ENCODE measurements at places on chromosomes 4 and X.

DNA sequence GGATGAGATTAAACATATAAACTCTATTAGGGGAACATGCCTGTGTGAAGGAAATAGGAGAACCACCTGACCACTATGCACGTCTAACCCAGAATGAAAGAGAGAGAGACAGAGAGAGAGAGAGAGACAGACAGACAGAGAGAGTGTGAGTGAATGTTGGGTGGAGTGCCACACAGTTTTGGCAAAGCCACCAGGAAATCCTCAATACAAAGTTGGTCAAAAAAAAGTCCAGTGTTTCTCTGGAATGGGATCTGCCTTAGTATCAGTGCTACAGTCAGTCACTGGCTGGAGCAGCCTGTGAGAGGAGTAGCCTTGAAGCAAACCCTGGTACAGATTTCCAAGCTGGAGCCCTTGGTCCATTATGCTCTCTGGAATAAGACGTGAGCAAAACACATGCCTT lies 91.7 kb downstream of the GC start:
- peaks cover 1% of the 10 kb centered on the region for H3K27me3 ChIP-seq

DNA sequence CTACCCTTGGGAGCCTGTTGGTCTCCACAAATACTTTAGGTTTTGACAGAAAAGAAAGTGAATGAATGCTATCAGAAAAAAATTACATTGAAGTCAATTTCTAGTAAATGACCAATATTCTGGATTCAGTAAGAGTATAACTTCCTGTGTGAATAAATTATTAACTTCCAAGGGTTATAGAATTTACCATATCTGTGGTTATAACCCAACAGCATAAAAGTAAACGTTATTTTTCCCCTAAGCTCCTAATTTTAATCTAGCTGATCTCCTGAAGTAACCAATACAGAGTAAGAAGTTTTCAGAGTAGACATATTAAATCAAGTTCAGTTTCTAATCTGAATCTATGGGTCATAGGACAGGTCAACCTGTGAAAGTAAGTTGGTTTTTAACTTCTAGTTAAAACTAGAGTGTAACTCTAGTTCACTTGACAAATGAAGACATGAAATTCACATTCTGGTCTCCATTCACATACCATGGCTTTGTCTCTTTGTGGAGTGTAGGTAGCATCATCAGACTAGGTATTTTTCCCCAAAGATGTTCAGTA lies 22.8 kb downstream of the DTHD1 start:
- no peaks in the 10 kb centered on the region for H3K4me1 ChIP-seq
- H3K27me3 ChIP-seq, result peaks cover 2% of the 10 kb centered on the region
- DNase-seq, result no peak
- H3K27ac ChIP-seq, result no peak overlapping the region

DNA sequence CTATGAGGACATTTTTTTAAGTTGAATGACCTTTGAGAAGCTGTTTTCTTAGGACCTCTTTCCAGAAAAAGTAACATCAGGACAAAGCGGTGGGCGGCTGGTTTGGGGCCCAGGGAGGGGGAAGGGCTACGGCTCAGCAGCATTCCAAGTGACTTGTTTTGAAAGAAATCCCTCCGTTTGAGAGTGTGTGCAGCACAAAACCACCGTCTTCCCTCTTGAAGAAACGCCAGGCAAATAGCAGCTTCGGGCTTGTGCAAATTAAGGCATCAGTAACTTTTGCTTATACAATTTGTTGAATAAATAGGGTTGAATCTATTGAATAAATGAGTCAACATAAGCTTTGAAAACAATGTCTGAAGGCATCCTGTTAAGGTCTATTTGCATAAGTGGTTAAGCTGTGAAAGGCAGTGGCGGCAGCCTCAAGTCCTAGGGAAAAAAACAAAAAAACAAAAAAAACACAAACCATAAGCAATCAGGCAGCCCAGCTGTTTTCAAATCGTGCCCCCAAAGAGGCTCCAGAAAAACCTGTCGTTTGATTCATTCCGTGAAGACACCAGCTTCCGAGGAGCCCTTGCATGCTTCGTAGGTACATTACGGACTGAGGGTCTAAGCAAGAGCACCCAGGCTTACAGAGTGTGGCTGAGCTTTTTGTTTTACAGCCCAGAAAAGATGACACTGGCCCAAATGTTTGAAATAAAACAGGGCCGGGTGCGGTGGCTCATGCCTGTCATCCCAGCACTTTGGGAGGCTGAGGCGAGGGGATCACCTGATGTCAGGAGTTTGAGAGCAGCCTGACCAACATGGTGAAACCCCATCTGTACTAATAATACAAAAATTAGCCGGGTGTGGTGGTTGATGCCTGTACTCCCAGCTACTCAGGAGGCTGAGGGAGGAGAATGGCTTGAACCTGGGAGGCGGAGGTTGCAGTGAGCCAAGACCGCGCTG lies 103.7 kb downstream of the CRLF2 start:
- H3K4me3 ChIP-seq, result peak overlapping the region; percentile 15
- H3K27me3 ChIP-seq, result peaks cover 35% of the 10 kb centered on the region
- no peak for DNase-seq

- H3K27me3 ChIP-seq, result peaks cover 3% of the 10 kb centered on the region
- no peak overlapping the region for H3K27ac ChIP-seq
- peaks cover 19% of the 10 kb centered on the region for H3K4me1 ChIP-seq
- peak overlapping the region; percentile 28 for H3K4me3 ChIP-seq
- DNase-seq, result no peak
These were observed 56.3 kb upstream of the HPSE start for GRCh38 chr4:83390944-83391343.

- H3K4me1 ChIP-seq, result no peaks in the 10 kb centered on the region
- H3K27me3 ChIP-seq, result no peaks in the 10 kb centered on the region
- no peaks in the 10 kb centered on the region for H3K36me3 ChIP-seq
- H3K4me3 ChIP-seq, result no peak overlapping the region
- H3K27ac ChIP-seq, result no peak overlapping the region
- DNase-seq, result peak; percentile 47
These were observed 73.2 kb downstream of the HTRA3 start for GRCh38 chr4:8342651-8343261.

GRCh38 chr4:165201806-165202205 lies 5.6 kb upstream of the KLHL2 start:
- H3K27me3 ChIP-seq, result peaks cover 1% of the 10 kb centered on the region
- no peak overlapping the region for H3K27ac ChIP-seq
- DNase-seq, result no peak

DNA sequence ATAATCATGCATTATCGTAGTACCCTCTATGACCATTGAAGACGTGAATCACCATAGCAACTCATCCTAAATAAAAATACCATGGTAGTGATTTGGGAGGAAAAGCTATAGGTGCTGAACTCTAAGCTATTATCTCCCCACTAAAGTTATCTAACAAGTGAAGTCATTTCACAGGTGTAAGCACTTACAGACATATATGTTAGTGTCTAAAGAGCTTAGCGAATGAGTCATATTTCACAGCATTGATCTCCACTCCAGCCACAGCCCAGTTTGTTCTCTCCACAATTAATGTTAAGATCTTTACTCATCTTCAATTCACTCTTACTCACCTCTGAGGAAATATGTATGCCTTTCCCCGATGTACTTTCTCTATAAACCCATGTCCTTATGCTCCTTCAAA lies 57.0 kb downstream of the DCAF8L1 start:
- no peak overlapping the region for H3K4me3 ChIP-seq
- H3K27ac ChIP-seq, result no peak overlapping the region
- DNase-seq, result no peak
- H3K4me1 ChIP-seq, result peaks cover 3% of the 10 kb centered on the region
- H3K27me3 ChIP-seq, result no peaks in the 10 kb centered on the region

- no peaks in the 10 kb centered on the region for H3K27me3 ChIP-seq
- H3K27ac ChIP-seq, result no peak overlapping the region
- H3K4me1 ChIP-seq, result no peaks in the 10 kb centered on the region
These were observed 66.4 kb downstream of the DIPK2B start for GRCh38 chrX:45134315-45134731.

- no peak for DNase-seq
- peaks cover 1% of the 10 kb centered on the region for H3K36me3 ChIP-seq
- H3K4me3 ChIP-seq, result no peak overlapping the region
- peaks cover 30% of the 10 kb centered on the region for H3K4me1 ChIP-seq
- H3K27ac ChIP-seq, result no peak overlapping the region
These were observed 92.5 kb downstream of the FAM13A start for GRCh38 chr4:88964450-88964849.

- H3K4me3 ChIP-seq, result no peak overlapping the region
- H3K36me3 ChIP-seq, result no peaks in the 10 kb centered on the region
- no peak overlapping the region for H3K27ac ChIP-seq
- no peak for DNase-seq
These were observed 42.0 kb upstream of the PGRMC2 start for GRCh38 chr4:128329638-128330037.

DNA sequence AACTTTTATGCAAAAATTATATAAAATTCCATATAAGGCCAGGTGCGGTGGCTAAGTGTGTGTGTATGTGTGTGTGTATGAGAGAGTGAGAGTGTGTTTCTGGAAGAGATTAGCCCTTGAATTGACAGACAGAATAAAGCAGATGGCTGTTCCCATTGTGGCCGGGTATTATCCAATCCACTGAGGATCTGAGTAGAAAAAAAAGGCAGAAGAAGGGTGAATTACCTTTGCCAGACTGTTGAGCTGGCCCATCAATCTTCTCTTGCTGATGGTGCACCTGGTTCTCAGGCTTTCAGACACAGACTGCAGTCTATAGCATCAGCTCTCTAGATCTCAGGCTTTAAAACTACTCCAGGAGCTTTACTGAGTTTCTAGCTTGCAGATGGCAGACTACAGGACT lies 92.2 kb upstream of the SLIT2 start:
- no peak overlapping the region for H3K4me3 ChIP-seq
- H3K27me3 ChIP-seq, result no peaks in the 10 kb centered on the region
- H3K27ac ChIP-seq, result no peak overlapping the region

DNA sequence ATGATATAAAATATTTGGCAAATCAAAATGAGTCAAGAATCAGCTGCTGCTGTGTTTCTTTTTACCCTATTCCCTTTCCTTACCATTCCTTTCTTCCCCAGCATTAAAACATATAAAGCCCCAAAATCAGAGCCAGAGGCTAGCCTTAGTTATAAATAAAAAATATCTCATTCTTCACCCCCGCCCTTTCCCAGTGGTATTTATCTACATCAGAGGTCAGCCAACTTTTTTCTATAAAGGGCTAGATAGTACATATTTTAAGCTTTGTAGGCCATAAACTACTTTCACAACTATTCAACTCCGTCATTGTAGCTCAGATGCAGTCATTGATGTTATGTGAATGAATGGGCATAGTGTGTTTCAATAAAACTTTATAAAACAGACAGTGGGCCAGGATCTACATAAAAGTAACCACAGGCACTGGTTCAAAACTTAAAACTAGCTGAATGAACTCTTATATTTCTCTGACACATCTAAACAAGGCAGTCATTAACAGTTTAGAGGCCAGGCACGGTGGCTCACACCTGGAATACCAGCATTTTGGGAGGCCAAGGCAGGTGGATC lies 30.5 kb upstream of the TCEANC start:
- no peaks in the 10 kb centered on the region for H3K4me1 ChIP-seq
- no peak for DNase-seq
- H3K27me3 ChIP-seq, result peaks cover 2% of the 10 kb centered on the region
- no peaks in the 10 kb centered on the region for H3K36me3 ChIP-seq

DNA sequence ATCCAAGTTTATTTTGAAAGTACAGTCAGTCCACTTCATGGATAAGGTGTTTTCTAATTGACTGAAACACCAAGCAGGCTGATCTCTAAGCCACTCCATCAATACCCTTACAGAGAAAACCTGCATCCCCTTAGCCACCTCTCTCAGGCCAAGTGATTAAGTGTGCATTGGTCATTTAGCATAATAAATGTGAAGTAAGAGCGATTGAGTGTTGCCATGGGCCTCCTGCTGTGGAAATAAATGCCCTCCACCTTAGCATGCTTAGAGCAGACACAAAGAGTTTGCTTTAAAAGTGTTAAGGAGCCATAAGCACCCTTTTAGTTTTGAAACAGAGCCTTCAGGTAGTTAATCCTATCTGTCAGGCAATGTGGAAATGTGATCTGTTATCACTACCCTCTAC lies 386.5 kb downstream of the GPAT3 start:
- H3K36me3 ChIP-seq, result no peaks in the 10 kb centered on the region
- H3K4me1 ChIP-seq, result no peaks in the 10 kb centered on the region
- H3K27ac ChIP-seq, result no peak overlapping the region
- no peak for DNase-seq
- H3K4me3 ChIP-seq, result no peak overlapping the region

GRCh38 chr4:87031920-87032319 lies 97.1 kb downstream of the AFF1 start:
- no peaks in the 10 kb centered on the region for H3K36me3 ChIP-seq
- peaks cover 30% of the 10 kb centered on the region for H3K4me1 ChIP-seq
- no peak overlapping the region for H3K27ac ChIP-seq
- peaks cover 2% of the 10 kb centered on the region for H3K27me3 ChIP-seq
- no peak overlapping the region for H3K4me3 ChIP-seq

GRCh38 chr4:106109929-106110328 lies 206.1 kb downstream of the TBCK start:
- no peaks in the 10 kb centered on the region for H3K4me1 ChIP-seq
- DNase-seq, result no peak
- peaks cover 86% of the 10 kb centered on the region for H3K36me3 ChIP-seq
- no peak overlapping the region for H3K27ac ChIP-seq

GRCh38 chr4:151931563-151931962 lies 170.8 kb upstream of the GATB start:
- H3K4me1 ChIP-seq, result peaks cover 14% of the 10 kb centered on the region
- no peak overlapping the region for H3K27ac ChIP-seq
- H3K27me3 ChIP-seq, result peaks cover 2% of the 10 kb centered on the region
- no peak for DNase-seq

DNA sequence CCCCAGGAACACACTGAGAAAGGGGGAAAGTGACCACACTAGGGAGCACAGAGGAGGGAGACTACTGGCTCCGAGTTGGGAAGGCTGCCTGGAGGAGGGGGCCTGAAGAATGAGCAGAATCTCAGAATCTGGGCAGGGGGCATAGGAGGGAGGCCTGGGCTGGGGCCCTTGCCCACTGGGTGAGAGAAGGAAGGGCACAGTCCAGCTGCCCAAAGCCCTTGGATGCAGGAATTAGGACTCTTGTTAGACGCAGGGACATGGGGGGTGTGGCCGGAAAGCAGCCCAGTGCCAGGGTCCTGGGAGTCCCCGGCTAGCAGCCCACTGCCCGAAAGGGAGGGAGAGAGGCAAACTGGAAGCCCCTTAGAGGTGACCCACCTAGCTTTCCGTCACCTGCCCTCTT lies 1.9 kb upstream of the DUSP9 start:
- no peaks in the 10 kb centered on the region for H3K4me1 ChIP-seq
- no peak overlapping the region for H3K4me3 ChIP-seq
- DNase-seq, result no peak
- peaks cover 16% of the 10 kb centered on the region for H3K27me3 ChIP-seq
- no peaks in the 10 kb centered on the region for H3K36me3 ChIP-seq

DNA sequence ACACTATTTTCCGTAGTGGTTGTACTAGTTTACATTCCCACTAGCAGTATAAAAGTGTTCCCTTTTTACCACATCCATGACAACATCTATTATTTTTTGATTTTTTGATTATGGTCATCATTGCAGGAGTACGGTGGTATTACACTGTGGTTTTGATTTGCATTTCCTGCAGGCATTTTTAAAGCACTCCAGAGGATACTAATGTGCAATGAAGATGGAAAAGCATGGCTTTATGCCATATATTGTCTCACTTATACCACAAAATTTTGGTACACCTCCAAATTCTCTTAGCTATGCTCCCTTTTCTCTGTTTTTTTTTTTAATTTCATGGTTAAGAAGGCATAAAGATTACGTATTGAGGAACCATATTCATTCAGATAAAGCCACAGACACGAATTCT lies 35.1 kb upstream of the NPY2R start:
- H3K27me3 ChIP-seq, result no peaks in the 10 kb centered on the region
- H3K36me3 ChIP-seq, result no peaks in the 10 kb centered on the region
- no peak for DNase-seq
- no peaks in the 10 kb centered on the region for H3K4me1 ChIP-seq
- no peak overlapping the region for H3K27ac ChIP-seq
